ENCODE measurements at places on chromosomes 3 and 15.

DNA sequence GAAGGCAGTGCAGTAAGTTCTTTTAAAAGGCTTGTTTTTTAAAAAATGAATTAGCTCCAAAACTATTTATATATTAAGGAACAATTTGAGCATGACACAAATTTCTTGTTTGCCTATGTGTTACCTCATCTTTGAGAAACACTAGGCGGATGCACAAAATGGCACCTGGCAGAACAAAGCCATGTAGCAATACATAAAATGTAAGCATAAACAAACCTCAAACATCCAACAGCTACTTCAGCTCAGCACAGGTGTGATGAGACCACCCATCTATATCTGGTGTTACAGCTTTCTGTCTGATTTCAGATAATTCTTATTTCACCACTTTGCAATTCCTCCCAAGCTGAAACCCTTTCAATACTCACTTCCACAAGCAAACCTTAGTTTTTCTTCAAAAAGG lies 221.2 kb upstream of the CNTN6 start:
- no peak for DNase-seq

GRCh38 chr3:156843071-156843808 lies 17.1 kb downstream of the LEKR1 start:
- DNase-seq: no peak

DNA sequence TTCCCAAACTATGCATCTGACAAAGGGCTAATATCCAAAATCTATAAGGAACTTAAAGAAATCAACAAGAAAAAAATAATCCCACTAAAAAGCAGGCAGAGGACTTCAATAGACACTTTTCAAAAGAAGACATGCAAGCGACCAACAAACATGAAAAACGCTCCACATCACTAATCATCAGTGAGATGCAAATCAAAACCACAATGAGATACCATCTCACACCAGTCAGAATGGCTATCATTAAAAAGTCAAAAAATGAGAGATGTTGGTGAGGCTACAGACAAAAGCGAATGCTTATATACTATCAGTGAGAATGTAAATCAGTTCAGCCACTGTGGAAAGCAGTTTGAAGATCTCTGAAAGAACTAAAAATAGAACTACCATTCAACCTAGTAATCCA lies 20.2 kb downstream of the CFAP44 start:
- DNase-seq: no peak

GRCh38 chr3:9224490-9224889 lies 25.0 kb downstream of the SRGAP3 start:
- DNase-seq: peak; percentile 66

DNA sequence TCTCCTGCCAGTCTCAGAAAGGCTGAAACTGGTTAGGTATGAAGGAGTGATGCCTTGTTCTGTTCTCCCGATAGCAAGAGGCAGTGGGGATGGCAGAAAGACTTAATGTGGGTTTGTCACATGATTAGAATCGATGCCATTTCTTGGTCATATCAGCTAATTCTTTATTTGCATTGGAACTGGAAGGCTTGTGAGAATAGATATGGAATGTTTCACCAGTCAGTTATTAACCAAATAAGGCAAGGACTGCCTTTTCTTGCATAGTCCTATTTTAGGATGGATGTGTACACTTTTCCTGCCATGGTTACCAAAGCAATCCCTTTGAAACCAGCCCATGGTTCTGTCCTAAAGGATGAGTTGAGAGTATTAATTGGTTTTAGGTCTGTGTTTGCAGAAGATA lies 33.7 kb downstream of the FILIP1L start:
- DNase-seq: no peak

DNA sequence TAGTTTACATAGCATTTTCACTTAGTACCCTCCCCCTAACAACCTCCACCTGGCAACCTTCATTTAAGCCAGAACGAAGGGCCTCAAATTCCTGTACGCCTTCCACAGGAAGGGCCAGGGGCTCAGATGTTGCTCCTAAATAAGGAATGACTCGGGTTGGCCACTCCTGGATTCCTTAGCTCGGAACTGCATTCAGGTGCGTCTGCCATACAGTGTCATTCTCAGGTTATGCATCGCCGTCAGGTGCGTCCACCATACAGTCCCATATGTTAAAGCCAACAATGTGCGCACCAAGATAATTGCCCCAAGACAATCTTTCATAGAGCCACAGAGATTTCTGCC lies 53.5 kb upstream of the USP3 start:
- no peak for DNase-seq

DNA sequence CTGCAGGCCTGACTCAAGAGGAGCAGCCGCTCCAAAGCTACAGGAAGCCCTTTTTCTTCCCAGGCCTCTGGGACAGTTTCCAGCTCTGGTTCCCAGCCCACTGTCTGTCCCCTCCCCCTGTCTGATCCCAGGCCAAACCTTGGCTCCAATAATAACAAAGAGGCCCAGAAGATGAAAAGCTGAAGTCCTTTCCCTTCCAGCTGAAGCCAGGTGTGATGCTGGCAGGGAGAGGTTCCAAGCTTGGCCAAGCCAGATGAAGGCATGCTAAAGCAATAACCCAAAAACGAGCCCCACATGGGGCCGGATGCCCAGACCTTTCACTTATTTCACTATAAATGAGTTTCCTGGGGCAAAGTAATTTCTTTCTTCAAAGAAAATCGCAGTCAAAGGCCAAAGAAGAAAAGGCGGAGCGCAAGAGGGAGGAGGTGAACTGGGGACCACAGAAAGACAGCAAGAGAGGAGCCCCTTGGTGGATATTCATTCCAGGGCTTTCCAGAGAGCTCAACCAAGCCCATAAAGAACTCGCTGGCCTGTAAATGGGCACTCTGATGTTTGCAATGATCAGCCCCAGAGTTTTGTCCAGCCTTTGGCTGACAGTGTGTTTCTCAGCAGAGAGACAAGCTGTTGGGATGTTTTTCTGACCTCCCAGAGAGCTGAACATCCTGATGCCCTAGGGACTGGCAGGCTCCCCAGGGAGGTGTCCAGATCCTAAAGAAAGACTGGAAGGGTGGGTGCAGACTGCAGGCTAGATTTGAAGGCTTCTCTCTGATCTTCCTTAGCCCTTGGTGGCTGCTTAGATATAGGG lies 157.6 kb downstream of the UACA start:
- DNase-seq: peak; percentile 89

- DNase-seq: peak; percentile 94
Measured at GRCh38 chr3:72310419-72311380, 525.8 kb upstream of the PROK2 start.

- no peak for DNase-seq
Measured at GRCh38 chr3:183350164-183350563, 78.3 kb downstream of the MCF2L2 start.

GRCh38 chr3:36954452-36955134 lies 9.7 kb upstream of the TRANK1 start:
- DNase-seq: no peak

DNA sequence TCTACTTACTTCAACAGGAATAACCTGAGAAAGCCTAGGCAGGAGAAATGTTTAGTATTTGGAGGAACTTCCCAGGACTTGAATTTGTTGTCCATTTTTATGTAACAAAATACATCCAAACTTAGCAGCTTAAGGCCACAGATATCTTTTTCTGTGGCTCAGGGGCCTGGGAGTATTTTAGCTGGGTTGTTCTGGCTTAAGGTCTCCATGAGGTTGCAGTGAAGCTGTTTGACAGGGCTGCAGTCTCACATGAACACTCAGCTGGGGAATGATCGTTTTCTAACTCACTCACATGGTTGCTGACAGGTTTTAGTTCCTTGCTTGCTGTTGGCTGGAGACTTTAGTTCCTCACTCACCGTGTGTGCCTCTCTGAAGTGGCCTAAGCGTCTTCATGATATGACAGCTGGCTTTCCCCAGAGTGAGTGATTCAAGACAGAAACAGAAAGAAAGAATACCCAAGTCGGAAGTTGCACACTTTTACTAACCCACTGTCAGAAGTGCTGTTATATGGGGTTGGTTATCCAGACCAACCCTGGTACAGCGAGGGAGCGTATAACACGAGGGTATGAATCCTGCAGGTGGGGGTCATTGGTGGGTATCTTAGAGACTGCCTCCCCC lies 229.7 kb upstream of the TBL1XR1 start:
- DNase-seq: no peak

Data from RPMI7951 (cell line).